ENCODE measurements at places on chromosomes 2 and 18.
A peak's percentile ranks its signal among the peaks of the same experiment; 100 is the strongest.

DNA sequence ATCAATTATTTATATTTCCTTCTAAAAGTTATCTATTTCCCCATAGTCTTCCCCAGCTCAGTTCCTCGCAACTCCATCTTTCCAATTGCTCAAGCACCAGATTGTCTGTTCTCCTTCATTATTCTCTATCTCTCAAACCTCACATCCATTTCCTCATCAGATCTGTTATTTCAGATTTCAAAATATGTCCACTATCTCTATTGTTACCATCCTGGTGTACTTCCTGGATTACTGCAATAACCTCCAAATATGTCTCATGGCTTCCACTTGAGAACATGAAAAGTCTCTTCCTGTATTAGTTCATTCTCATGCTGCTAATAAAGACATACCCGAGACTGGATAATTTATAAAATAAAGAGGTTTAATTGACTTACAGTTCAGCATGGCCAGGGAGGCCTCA is 641.7 kb upstream of the ZEB2 start:
- no peak for DNase-seq

GRCh38 chr2:236047886-236048540 is 120.2 kb downstream of the GBX2 start:
- no peak for DNase-seq

GRCh38 chr2:159119652-159120257 is 151.3 kb downstream of the TANC1 start:
- DNase-seq, result no peak

DNA sequence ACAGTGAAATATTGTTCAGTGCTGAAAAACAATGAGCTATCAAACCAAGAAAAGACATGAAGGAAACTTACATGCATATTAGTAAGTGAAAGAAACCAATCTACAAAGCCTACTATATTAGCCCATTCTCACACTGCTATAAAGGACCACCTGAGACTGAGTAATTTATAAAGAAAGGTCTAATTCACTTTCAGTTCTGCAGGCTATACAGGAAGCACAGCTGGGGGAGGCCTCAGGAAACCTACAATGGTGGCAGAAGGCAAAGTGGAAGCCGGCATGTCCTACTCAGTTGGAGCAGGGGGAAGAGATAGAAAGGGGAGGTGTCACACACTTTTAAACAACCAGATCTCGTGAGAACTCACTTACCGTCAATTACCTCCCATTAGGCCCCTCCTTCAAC is 232.1 kb downstream of the TMX3 start:
- DNase-seq, result peak; percentile 2

DNA sequence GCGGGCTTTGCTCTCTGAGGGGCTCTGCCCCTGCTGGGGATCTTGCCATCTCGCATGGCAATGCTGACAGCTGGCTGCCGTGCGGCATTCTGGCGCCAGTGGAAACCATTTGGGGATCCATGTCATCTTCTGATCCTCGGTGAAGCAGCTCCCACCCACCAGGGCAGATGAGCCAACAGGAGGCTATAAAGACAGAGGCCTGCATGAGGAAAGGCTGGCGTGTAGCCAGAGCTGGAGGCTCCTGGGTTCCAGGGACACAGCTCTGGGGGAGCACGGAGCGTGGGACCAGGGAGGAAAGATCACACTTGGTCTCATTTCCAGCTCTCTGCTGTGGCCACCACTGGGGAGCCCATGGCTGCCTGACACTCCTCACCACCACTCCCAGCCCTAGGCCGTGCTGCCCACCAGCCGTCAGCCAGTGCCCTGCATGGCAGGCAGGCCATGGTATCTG is 145.8 kb downstream of the ZFP36L2 start:
- no peak for DNase-seq

DNA sequence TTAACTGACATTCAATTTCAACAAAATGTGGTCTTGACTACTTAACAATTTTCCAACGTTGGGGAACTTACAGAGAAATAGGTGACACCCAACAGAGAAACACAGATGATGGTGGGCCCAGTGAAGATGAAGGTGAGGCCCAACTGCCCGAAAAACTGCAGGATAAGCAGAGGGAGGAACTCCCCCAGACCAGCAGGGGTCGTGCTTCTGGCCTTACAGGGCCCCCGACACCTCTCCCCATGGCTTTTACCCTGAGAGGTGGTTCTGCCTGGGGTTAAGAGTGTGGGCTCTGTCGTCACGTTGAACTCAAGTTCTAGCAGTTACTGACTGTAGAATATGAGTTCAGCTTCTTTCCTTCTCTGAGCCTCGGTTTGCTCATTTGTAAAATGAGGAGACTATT is 119.5 kb upstream of the SMIM21 start:
- no peak for DNase-seq

DNA sequence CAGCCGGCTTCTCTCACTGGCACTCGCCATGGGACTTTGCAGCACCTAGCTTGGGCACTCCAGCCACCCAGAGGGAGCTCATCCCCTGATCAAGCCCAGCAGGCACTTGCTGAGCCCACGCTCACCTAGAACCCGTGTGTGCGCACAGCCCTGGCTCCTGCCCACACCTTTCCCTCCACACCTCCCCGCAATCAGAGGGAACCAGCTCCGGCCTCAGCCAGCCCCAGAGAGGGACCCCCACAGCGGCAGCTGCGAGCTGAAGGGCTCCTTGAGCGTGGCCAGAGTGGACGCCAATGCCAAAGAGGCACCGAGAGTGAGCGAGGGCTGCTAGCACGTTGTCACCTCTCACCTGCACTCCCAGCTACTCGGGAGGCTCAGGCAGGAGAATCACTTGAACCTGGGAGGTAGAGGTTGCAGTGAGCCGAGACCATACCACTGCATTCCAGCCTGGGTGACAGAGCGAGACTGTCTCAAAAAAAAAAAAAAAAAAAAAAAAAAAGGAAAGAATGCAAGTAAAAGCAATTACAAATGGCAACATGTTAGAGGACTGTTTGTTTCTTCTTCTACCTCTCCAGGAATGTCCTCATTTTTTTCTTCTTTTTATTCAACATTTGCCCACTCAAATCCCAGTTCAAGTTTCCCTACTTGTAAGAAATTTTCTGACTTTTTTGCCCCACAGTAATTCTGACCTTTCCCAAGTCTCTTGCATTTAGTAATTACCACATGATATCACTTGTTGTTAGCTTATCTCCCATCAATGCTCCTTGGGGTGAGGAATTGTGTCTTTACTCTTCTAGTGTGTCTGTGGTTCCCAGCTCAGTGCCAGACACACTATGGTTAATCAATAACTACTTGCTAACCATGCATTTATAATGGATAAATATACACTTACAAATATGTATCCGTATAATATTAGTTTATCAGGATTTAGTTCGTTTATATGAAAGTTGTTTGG is 40.6 kb upstream of the ST3GAL5 start:
- DNase-seq, result no peak

DNA sequence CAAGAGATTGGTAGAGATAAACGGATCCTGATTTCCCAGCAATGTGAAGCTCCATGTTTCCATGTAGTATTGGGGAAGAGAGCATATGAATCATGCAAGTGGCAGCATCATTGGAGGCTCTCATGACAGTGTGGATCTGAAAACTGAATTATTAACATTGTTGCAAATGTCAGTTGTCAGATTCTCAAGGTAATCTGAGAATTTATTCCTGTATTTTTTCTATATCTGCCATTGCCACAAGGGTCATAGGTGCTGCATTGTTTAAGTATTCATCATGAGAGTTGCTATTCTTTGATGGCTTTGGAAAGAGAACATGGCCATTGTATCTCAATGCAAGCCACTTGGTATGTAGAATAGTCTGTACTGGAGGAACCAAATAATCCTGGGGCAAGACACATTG is 1217.0 kb upstream of the ZEB2 start:
- DNase-seq, result no peak

DNA sequence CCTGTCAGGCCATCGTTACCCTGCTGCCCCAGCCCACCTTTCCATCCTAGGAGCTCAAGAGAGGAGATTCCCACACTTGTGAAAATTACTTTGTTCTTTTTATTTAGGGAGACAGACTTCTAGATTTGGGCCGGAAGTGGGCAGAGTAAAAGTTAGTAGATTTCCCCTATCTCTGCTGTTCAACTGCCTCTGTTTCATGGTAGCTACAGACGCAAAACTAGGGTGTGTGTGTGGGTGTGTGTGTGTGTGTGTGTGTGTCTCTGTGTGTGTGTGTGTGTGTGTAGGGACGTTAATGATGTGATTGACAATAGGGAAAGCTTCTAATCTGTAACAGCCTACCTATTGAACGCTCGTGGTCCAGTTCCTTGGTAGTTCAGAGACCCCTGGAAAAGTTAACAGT is 438 bp downstream of the PSMA8 start:
- no peak for DNase-seq

DNA sequence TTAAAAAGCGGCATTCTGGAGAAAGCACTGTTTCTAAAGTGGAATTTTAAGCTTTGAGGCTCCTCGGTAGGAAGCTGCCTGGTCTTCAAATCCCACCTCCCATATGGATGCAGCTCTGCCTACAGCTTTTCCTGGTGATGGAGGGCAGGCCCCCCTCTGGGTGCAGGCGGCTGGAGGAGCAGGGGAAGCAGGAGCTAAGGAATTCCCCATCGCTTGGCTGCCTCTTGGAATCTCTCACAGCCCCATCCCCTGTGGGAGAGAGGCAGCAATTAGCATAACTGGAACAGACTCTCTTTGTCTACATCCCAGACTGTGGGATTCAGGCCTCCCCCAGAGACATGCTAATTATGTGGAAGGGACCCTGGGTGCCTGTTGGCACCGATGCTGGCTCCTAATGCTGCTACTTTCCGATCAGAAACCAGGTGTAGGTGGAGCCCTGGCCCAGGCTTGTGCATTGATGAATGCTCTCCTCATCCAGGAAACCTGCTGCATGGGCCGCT is 51.3 kb downstream of the LIPG start:
- DNase-seq, result no peak

GRCh38 chr2:37742286-37742685 is 70.8 kb upstream of the CDC42EP3 start:
- no peak for DNase-seq

GRCh38 chr18:35588995-35589394 is 7.5 kb downstream of the GALNT1 start:
- DNase-seq, result no peak

DNA sequence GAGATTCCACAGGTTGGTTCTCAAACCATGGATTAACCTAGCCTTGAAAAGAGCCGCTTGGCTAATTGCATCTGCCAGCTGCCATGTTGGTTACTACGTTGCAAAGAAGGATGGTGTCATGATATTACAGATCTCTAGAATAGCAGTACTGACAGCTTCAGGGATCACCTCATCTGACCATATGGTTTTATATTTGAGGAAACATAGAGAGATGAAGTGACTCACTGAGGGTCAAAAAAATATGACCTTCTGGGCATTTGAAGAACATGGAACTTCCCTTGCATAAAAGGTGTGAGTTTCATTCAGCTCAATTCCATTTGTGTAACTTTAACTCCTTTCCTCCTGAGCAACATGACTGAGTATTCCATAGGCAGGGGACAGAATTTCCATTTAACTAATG is 242.3 kb downstream of the SETBP1 start:
- no peak for DNase-seq

DNA sequence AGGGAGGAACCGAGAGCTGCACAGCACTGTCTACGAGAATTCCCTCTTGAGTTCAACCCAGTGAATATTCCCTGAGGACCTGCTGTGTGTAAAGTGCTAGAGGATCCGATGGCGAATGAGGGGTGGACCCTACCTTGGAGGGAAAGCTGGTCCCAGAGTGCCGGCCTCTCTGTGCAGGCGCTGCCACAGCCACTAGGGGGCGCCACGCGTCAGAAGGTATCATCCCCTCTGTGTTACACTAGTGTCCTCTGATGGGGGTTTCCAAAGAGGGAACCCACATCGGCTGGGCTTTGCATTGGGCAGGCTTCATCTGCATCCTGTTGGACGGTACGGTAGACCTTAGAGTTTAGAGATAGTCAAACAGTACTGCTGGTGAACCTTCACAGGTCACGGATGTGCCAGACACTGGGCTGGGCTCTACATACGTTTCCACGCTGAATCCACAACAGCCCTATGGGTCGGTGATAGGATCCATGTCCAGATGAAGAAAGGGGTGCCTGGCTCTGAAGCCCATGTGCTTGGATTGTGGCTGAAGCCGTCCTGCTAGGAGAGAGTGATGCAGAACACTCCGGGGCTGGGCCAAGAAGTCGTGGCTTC is 39.0 kb downstream of the COA5 start:
- DNase-seq, result peak; percentile 14

DNA sequence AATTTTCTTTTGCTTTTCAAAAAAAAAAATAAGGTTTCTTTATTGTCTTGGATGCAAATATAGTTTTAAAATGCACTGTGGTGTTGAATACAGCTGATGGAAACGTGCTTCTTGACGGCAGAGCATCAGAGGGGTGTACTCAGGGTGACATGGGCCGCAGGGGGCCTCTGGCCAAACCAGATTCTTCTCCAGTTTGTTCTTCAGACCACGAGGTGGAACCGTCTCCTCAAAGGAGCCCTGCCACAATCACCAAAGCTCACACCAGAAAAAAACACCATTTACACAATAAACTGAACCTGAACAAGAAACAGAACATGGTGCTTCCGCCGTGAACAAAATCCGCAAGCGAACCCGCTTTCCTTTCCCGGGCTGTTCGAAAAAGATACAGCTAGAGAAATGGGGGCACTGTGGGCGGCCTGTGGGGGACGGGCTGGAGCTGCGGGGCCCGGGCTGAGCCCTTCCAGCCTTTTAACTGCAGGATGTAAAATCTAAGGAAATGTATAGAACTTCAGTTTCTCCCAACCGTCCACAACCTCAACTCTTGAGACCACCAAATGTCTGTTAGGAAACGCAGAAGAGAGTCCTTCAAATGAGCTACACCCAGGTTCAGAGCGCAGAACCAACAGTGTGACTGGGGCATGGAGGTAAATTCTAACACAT is 34.5 kb downstream of the PSMG2 start:
- DNase-seq, result no peak

GRCh38 chr2:122328816-122329215 is 573.4 kb downstream of the TSN start:
- DNase-seq, result no peak

DNA sequence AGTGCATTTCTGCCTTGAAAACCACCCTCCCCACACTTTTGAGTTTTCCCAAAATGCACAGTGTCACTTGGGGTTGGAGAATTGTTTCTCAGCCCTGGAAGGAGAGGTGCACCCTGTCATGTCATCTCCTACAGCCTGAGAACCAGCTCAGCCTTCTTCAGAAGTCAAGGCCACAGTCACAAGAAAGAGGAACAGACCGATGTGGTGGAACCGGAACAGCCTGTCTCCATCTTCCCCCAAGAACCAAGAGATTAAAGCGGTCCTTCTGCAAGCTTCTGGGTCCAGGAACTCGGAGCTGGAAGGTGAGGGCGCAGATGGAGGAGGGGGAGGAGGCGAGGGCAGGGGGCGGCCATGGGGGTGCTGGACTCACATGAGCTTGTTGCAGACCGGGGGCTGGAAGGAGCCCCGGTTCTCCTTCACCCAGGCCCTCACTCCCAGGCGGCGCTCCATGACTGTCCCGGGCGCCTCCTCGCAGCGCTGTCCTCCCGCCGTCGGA is 248 bp downstream of the HAAO start:
- peak; percentile 76 for DNase-seq

DNA sequence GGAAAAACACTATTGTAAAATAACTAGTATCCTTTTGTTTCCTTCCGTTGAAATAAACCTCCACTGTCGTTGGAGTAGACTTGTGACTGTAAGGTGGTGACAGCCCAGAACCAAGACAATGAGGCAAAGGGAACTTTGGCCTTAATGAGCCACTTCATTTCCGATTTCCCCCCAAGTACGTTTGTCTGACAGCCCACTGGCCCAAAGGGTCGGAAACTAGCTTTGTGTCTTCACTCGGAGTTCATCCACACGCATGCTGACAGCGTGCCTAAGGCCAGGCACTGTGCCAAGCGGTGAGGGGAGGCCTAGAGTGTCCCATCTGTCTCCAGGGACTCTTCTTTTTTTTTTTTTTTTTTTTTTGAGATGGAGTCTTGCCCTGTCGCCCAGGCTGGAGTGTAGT is 21.0 kb downstream of the HJURP start:
- DNase-seq, result no peak
